ENCODE measurements at places on chromosomes 12 and 14. TPM values are rescaled to one million over a fixed set of nuclear protein-coding genes. Genes with fewer than 3 reads are reported as not detected.
A peak's percentile ranks its signal among the peaks of the same experiment; 100 is the strongest.

GRCh38 chr14:54453252-54453651 lies 12.1 kb upstream of the CNIH1 start:
- H3K36me3 ChIP-seq, result peaks cover under 1% of the 10 kb centered on the region
- no peak overlapping the region for H3K27ac ChIP-seq
- no peak overlapping the region for H3K4me3 ChIP-seq
- DNase-seq, result no peak
- no peaks in the 10 kb centered on the region for H3K4me1 ChIP-seq
- H3K27me3 ChIP-seq, result no peaks in the 10 kb centered on the region

Gene PCED1B
- total RNA-seq, result 0.47 TPM

- H3K27ac ChIP-seq, result no peak overlapping the region
- no peaks in the 10 kb centered on the region for H3K4me1 ChIP-seq
- H3K27me3 ChIP-seq, result no peaks in the 10 kb centered on the region
Measured at GRCh38 chr14:37089410-37089809, 83.0 kb downstream of the SLC25A21 start.

- peaks cover 23% of the 10 kb centered on the region for H3K4me1 ChIP-seq
- peak overlapping the region; percentile 29 for H3K27ac ChIP-seq
- no peaks in the 10 kb centered on the region for H3K36me3 ChIP-seq
Measured at GRCh38 chr12:107317751-107318555, 224.6 kb upstream of the CRY1 start.

- H3K27me3 ChIP-seq, result no peaks in the 10 kb centered on the region
- H3K4me3 ChIP-seq, result no peak overlapping the region
- no peak for DNase-seq
- peaks cover 4% of the 10 kb centered on the region for H3K36me3 ChIP-seq
- no peak overlapping the region for H3K27ac ChIP-seq
- H3K4me1 ChIP-seq, result no peaks in the 10 kb centered on the region
Measured at GRCh38 chr12:80777587-80777986, 60.9 kb downstream of the MYF5 start.

Gene INHBE
- total RNA-seq, result 0.36 TPM

Gene C3AR1
- total RNA-seq, result not detected

DNA sequence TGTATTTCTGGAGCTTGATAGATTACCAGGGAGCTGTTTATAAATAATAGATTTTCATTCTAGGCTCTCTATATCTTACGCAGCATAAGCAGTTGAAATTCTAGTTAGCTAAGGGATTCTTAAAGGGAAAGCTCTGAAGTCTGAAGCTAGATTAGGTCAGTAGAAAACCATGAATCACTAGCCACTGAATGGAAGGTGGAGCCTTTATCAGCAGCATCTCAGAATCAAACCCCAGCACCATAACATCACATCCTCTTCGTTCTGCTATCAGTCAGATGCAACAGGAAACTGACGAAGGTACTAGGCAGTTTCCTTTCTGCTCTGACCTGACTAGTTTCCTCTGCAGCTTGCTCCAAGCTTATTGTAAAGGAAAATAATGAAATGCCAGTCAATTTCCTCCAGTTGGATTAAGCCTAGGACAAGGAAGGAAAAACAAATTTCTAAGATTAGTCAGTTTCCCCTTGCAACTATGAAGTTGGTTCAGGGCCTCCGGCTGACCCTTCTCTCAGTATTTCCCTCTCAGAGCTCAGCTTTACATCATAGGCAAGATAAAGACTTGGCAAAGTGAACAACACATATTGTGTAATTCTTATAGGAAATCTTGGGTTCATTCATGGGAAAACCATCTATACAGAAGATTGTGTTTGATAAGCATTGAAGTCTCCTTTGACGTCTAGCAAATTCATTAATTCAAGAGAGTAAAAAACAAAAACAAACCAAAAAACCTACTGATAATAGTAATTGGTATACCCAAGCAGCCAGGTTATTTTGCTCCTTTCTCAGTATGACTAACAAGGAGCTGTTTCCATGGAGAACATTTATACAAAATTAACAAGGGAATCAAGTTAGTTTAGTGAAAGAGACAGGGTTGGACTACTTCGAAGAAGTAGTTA lies 43.4 kb upstream of the CFAP54 start:
- no peak overlapping the region for H3K27ac ChIP-seq
- H3K27me3 ChIP-seq, result no peaks in the 10 kb centered on the region
- DNase-seq, result no peak

DNA sequence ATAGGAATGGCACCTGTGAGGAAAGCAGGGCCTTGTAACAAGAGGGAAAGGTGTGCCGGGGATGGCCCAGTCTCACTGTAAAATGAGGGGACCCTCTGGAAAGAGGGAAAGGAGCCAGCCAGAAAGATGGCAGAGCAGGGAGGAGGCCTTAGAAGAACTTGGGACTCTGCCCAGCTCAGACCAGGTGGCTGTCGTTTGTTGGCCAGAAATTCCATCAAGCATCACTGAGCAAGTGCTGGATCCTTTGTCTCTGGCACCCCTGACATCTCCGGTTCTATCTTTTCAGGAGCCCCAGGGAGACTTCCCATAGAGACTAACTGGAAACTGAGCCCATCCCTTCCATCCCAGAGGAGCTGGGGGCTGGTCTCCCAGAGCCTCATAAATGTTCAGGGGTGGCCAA lies 43.3 kb downstream of the DEGS2 start:
- H3K27ac ChIP-seq, result peak overlapping the region; percentile 70
- H3K4me1 ChIP-seq, result peaks cover 42% of the 10 kb centered on the region
- no peaks in the 10 kb centered on the region for H3K36me3 ChIP-seq
- no peaks in the 10 kb centered on the region for H3K27me3 ChIP-seq
- no peak for DNase-seq
- H3K4me3 ChIP-seq, result no peak overlapping the region

DNA sequence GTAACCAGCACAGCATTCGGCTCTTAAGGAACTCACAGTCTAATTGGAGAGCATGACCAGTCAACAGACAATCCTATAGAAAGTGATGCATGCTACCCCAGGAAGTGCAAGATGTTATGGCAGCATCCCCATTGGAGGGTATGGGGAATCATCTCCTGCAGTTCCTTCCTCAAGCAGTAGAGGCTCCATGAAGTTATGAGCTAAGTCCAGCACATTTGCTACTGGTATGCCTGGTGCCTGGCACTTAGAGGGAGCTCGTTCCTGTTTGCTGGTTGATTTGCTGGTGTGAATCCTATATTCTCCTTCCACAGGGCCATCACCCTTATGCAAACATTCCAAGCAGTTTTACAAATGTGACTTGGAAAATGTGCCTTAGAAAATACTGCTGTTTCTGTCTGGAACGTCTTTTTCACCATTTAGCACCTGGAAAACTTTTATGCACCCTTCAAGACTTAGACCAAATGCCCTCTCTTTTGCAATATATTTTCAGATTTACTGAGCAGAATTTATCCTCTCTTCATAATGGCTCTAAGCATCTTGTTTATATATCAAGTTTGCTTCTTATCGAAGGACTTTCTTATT lies 136.1 kb upstream of the WSCD2 start:
- H3K27ac ChIP-seq, result no peak overlapping the region
- peaks cover 95% of the 10 kb centered on the region for H3K27me3 ChIP-seq
- H3K36me3 ChIP-seq, result no peaks in the 10 kb centered on the region
- DNase-seq, result peak; percentile 36
- no peak overlapping the region for H3K4me3 ChIP-seq

GRCh38 chr12:110224379-110225304 lies 56.4 kb upstream of the ATP2A2 start:
- no peak overlapping the region for H3K4me3 ChIP-seq
- H3K36me3 ChIP-seq, result peaks cover 14% of the 10 kb centered on the region
- H3K4me1 ChIP-seq, result peaks cover 7% of the 10 kb centered on the region
- no peak for DNase-seq

DNA sequence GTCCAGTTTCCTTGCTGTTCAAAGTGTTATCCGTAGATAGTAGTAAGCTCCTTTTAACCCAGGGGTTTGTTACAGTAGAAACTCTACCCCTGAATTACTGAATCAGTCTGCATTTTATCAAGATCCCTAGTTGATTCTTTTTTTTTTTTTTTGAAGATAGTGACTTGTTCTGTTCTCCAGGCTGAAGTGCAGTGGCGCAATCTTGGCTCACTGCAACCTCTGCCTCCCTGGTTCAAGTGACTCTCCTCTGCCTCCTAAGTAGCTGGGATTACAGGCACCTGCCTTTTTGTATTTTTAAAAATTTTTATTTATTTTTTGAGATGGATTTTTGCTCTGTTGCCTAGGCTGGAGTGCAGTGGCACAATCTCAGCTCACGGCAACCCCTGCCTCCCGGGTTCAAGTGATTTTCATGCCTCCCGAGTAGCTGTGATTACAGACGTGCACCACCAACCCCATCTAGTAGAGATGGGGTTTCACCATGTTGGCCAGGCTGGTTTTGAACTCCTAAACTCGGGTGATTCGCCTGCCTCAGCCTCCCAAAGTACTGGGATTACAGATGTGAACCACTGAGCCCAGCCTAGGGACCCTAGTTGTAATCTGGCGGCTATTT lies 10.5 kb downstream of the LARP4 start:
- DNase-seq, result no peak
- H3K27me3 ChIP-seq, result no peaks in the 10 kb centered on the region
- peaks cover 5% of the 10 kb centered on the region for H3K36me3 ChIP-seq
- no peak overlapping the region for H3K27ac ChIP-seq
- no peak overlapping the region for H3K4me3 ChIP-seq

All from neural crest cell (in vitro differentiated cells).